ENCODE measurements at places on chromosomes 5 and 9. TPM values are rescaled to one million over a fixed set of nuclear protein-coding genes. Genes with fewer than 3 reads are reported as not detected.

SLC34A3 gene
- total RNA-seq = not detected

NR5A1 gene
- total RNA-seq = not detected

NDUFS6 gene
- 13.1 TPM for total RNA-seq

DNA sequence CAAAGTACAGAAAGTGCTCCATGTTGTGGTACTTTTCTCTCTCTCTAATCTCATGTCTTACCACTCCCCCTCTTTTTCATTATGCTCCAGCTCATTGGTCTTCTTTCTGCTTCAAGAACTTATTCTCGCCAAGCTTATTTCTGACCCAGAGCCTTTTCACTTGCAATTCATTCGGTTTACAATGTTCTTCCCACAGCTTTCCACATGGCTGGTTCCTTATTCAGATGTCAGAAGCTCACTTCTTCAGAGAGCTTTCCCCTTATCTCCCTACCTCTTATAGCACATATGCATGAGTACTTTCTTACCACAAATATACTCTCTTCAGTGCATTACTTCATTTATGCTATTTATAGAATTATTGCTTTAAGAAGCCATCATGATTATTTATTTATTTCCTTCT lies 338.8 kb upstream of the ATP10B start:
- DNase-seq = no peak
- H3K27ac ChIP-seq = no peak overlapping the region
- H3K36me3 ChIP-seq = no peaks in the 10 kb centered on the region
- H3K4me1 ChIP-seq = no peaks in the 10 kb centered on the region
- no peak overlapping the region for H3K4me3 ChIP-seq

DNA sequence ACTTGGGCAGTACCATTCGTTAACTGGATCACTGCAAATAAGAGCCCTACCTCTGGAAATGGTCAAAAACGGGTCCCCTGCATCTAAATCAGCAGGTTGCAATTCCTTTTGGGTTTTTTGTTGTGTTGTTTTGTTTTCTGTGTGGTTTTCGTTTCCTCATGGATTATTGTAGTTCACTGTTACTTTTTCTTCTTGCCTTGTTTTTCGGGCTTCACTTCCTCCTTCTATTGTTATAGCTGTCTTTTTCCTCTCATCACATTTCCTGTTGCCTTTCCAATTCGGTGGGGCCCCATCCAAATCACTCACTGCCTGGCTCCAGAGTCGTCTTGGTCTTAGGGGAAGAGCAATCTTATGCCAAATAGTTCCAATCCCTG lies 8.7 kb upstream of the SSBP2 start:
- H3K4me3 ChIP-seq = no peak overlapping the region

- H3K4me3 ChIP-seq = no peak overlapping the region
- no peaks in the 10 kb centered on the region for H3K4me1 ChIP-seq
- no peak overlapping the region for H3K27ac ChIP-seq
- H3K36me3 ChIP-seq = no peaks in the 10 kb centered on the region
Observed at GRCh38 chr5:3202570-3202969, 393.1 kb upstream of the IRX1 start.

- no peak overlapping the region for H3K4me3 ChIP-seq
- no peak for DNase-seq
- no peaks in the 10 kb centered on the region for H3K36me3 ChIP-seq
- H3K4me1 ChIP-seq = no peaks in the 10 kb centered on the region
- no peaks in the 10 kb centered on the region for H3K27me3 ChIP-seq
- H3K27ac ChIP-seq = no peak overlapping the region
Observed at GRCh38 chr5:54628050-54628449, 110.5 kb downstream of the SNX18 start.

GRCh38 chr9:3525096-3525835 lies 535 bp downstream of the RFX3 start:
- H3K4me1 ChIP-seq = peaks cover 26% of the 10 kb centered on the region
- peak overlapping the region; percentile 97 for H3K27ac ChIP-seq
- H3K4me3 ChIP-seq = peak overlapping the region; percentile 82
- DNase-seq = peak; percentile 51
- H3K27me3 ChIP-seq = no peaks in the 10 kb centered on the region
- H3K36me3 ChIP-seq = no peaks in the 10 kb centered on the region
